ENCODE measurements at places on chromosomes 3 and 15. TPM values are rescaled to one million over a fixed set of nuclear protein-coding genes. Genes with fewer than 3 reads are reported as not detected.
A peak's percentile ranks its signal among the peaks of the same experiment; 100 is the strongest.

DNA sequence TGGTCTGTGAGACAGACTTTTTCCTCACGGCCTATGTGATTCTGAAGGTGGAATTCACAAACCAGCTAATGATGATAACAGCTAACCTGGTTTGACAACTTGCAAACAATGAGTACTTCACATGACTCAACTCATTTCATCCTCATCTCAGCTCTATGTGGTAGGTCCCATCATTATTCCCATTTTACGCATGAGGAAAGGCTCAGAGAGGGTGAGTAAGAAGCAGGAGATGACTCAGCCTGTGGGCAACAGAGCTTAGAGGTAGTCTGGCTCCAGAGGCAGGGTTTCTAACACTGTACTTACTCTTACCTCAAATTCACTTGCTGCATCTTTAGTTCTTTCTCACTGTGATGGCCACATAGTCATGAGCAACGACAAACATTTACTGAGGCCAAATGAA is 25.8 kb upstream of the PSMD6 start:
- DNase-seq, result no peak

- DNase-seq, result no peak
Measured at GRCh38 chr3:65070968-65071367, 383.2 kb upstream of the ADAMTS9 start.

GRCh38 chr3:88385090-88385489 is 235.3 kb downstream of the C3orf38 start:
- no peak for DNase-seq

DNA sequence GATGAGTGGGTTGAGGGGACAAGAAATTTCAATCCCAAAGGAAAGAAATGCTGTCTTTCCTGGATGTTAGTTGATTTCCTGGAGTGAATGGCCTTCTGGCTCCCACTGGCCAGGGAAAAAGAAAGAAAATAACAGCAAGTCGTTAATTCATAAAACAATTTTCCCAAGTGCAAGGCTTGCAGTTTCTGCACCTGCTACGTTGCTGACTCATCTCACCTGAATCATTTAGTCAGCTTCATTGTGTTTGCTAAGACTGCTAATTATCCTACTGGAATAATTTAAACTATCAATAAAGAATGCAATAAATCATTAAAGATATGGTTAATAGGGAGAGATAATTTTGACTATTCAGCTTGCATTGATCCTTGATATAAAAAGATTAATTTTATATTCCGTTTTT is 387.6 kb downstream of the ROBO2 start:
- DNase-seq, result no peak

GRCh38 chr3:177894081-177894728 is 642.0 kb upstream of the KCNMB2 start:
- no peak for DNase-seq

- DNase-seq, result no peak
Measured at GRCh38 chr3:155231792-155232191, 61.7 kb downstream of the STRIT1 start.

DNA sequence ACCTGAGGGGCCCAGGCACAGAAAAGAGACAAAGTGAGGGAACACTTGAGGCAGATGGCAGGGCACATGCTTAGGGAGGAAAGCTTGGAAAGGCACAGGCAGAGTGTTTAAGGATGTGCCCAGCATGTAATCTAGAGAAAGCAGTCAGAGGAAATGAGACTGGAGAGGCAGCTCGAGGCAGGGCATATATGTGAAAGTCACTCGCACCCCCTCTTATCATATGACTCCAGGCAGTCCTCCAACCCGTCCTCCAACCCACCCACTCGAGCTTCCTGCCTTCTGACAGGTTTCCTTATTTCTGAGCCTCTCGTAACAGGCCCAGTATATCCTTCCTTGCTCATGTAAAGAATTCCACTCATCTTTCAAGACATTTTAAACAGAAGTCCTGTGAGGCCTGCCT is 294.0 kb downstream of the SOX2 start:
- DNase-seq, result no peak

GRCh38 chr3:20696388-20697150 is 510.6 kb upstream of the SGO1 start:
- no peak for DNase-seq

DNA sequence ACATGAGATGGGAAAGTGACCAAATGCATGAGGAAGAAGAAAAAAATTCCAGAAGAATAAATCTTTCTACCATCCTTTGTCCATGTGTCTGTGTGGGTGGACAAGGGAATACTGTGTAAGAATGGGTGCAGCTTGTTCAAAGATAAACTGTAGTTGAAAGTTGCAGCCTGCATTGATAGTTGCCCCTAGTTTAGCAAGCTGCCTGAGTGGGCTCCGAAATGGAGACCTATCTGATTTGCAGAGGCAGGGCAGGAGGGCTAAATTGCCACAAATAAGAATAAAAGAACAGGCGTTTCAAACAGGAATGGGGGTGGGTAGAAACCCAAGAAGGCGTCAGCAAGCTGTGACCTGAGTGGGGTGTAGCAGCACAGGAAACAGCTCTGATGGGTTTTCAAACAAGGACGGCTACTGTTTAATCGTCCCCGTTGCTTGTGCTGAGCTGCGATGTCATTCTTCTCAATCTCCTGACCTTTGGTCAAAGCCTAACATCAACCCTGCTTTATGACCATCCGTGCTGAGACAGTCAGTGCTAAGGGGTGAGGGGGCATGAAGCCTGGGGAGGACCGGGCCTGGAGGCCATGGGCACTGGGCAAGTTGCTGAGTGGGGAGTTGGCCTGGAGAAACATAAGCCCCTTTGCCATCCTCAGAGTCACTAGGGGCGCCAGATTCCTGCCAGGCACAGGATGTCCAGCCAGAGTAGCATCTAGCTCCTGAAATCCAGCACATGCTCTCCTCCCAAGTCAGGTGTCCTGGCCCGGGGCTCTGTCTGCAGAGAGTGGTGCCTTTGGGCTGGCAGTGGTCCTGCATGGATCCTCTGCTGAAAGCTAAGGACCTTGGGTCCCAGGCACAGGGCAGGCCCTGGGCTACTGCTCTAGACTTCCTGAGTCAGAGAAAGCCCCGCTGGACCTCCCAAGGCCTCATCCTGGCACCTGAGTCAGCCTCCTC is 19.2 kb upstream of the C15orf39 start:
- no peak for DNase-seq

DNA sequence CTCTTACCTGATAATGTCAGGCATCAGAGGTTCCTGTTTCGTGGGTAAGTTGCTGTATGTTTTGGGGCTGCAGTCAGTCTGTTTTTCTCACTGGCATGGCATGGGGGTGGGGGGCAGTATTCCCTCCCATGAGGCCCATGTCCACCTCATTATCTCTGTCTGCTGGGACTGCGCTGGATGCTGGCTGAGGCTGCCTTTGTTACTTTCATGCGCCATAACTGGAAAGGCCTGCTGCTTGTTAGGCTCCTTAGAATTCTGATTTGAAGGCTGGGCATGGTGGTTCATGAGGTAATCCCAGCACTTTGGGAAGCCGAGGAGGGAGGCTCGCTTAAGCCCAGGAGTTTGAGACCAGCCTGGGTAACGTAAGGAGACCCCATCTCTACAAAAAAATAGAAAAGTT is 9.8 kb downstream of the APBA2 start:
- DNase-seq, result no peak

DNA sequence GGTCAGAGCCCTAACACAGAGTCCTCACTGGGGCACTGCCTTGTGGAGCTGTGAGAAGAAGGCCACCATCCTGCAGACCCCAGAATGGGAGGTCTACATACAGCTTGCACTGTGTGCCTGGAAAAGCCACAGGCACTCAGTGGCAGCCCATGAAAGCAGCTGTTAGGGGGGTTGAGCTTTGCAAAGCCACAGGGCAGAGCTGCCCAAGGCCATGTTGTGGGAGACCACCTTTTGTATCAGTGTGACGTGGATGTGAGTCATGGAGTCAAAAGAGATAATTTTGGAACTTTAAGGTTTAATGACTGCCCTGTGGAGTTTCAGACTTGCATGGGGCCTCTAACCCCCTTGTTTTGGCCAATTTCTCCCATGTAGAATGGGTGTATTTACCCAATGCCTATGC is 52.9 kb upstream of the TPRG1 start:
- DNase-seq, result no peak

- DNase-seq, result no peak
Measured at GRCh38 chr15:42604894-42605744, 29.7 kb downstream of the STARD9 start.

DNA sequence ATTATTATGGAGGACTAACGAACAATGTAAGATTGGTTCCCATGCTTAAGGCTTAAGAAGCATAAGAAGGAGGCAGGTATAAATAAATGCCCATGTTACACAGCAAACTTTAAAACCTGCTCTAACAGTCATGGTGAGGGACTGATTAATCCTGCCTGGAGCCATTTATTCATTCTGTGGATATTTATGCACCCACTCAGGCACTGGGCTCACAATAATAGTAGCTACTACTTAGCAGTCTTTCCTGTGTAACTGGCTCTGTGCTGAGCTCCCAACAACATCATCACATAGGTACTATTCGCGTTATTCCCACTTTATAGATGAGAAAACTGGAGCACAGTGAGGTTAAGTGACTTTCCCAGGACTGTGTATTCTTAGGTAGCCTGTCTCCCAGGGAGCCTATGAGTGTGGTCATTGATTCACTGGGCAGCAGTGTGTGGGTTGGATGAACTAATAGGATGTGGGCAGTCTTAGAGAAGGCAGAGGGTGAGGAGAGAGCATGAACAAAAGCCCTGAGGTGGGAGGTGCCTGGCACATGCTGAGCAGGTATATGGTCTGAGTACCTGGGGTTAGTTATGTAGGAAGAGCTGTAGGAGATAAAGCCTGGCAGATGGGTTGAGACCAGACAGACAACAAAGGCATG is 44.1 kb upstream of the UMPS start:
- no peak for DNase-seq

DNA sequence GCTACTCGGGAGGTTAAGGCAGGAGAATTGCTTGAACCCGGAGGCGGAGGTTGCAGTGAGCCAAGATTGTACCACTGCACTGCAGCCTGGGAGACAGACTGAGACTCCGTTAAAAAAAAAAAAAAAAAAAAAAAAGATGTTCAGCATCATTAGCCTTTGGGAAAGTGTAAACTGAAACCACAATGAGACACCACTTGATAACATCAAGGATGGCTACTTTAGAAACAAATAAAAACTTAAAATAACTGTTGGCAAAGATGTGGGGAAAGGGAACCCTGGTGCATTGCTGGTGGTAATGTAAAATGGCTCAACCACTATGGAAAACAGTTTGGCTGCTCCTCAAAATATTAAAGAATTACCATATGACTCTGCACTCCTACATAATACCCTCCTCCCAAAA is 1.9 kb downstream of the LEO1 start:
- DNase-seq, result no peak

DNA sequence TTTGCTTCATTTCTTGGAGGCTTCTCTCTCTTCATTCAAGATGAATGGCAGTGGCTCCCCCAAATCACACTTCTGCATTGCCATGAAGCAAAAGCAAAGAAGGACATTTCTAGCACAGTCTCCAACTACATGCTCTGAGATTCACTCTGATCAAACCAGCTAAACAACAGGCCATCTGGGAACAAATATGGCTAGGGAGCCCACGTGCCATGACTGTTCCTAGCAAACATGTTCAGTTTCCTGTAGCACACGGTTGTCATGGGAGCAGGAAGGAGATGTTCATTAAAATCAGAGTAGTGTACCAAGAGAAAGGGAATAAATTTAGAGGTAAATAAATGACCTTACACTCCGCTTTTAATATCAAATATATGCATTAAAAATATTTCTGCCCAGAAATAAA is 327.3 kb downstream of the GBE1 start:
- no peak for DNase-seq

- DNase-seq, result no peak
Measured at GRCh38 chr3:176120507-176120906, 1076.8 kb downstream of the TBL1XR1 start.

DNA sequence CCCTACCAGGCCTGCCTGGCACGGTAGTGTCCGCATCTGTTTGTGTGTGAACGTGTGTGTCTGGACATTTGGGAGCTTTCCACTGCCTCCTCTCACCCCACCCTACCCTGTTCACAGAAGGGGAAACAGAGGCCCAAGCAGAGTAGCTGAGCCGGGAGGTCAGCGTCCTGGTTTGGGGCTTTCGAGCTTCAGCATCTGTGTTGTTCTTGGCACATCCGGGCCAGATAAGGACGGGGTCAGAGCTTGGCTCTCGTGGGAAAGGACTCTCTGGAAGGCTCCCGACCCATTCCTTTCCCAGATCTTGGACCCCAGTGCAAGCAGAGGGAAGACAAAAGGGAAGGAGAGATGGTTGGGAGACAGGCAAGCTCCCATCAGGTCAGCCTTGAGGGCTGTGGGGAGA is 6.3 kb upstream of the PTH1R start:
- DNase-seq, result no peak

DNA sequence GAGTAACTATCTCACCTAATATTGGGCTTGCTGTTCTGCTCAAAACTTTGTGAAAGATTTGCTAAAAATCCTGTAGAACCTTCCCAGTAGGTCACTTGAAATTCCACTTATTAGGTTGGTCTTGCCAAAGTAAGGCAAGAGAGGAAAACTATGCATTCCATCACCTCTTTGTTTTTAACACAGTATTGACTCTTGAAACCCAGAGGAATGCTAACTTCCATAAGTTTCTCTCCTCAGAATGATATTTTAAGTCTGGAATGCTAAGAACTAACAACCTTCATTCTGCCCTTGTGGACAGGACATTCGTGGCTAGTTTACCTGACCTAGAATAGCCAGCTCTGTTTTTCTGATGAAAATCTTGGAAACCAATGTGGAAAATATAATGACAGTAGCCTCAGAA is 154.5 kb downstream of the TMCO5A start:
- no peak for DNase-seq

DNA sequence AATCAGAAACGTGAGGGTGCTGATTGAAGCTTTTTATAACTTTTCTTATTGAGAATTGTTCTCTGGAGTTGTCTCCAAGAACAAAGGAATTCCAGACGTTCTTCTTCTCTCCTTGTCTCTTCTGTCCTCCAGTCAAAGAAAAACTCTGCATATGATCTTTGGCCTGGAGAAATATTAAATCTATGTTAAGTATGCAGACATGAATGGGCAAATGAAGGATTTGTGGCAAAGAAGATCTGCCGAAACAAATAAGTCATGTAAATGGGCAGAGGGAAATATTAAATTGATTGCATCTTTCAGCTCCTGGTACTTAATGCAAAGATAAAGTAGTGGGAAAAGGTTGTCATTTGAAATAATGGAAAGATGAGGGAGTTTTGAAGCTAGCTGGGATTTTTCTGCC is 74.9 kb downstream of the IGF1R start:
- DNase-seq, result no peak

DNA sequence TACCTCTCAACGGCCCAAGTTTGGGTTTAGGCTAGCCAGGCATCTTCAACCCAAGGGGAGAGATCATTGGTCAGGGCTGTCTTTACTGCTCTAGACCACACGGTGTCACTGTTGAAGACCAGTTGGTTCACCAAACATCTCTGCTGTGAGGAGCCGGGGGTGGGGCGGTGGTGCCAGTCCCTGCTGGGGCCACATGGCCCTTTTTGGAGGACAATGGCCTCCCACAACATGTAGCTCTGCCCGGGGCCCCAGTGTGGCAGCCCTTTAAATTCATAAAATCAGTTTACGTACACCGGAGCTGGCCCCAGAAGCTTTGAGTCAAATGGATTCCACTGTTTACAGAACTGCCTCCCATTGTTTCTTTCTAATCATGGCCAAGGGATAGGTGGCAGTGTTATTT is 19.1 kb upstream of the TM4SF18 start:
- peak; percentile 50 for DNase-seq

- DNase-seq, result peak; percentile 62
Measured at GRCh38 chr3:192851821-192852372, 65.8 kb downstream of the MB21D2 start.

The CHRM5 gene
- total RNA-seq, result not detected

The SAMMSON gene
- total RNA-seq, result not detected

The CHL1 gene
- total RNA-seq, result 1.6 TPM

The CDCP1 gene
- total RNA-seq, result 1.4 TPM

The SMC4 gene
- total RNA-seq, result 6.9 TPM

The SHC4 gene
- total RNA-seq, result 1.0 TPM
